ENCODE measurements at places on chromosomes 5 and 9.
A peak's percentile ranks its signal among the peaks of the same experiment; 100 is the strongest.

DNA sequence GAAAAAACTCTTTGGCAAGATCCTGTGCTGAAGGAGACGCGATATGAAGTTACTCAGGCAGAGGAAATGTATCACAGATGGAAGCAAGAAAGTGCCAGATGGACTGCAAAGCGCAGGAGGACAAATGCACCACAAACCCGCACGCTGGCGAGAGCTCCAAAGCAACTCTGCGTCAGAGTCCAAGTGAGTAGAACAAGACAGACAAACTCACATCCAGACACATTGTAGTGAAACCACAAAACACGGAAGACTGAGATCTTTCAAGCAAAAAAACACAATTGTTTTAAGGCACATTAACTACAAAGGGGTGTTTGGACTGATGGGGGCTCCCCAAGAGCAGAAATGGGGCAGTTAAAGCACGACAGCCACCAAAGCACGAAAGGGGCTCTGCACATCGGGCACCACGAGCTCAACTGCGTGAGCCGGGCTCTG is 39.2 kb upstream of the NKD2 start:
- DNase-seq: no peak

DNA sequence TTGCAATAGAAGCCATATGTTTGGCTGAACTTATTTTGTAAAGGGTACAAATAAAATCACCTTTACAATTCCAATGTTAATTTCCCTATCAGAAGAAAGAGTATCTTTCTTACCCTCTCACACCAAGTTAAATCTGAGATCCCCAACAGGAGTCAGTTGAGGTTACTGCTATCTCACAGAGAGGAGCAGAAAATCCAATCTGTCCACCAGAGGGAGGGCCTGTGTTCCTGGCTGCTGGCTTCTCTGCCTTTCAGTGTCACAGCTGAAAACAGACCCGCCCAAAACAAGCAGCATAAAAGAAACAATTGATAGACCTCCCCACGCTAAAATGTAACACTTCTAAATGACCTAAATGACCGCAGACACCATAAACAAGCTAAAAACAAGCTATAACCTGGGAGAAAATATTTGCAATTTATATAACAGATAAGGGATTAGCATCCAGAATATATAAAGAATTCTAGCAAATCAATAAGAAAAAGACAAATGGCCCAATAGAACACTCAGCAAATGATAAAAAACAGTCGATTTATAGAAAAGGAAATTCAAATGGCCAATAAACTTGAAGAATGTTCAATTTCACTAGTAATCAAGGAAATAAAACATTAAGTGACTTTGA is 24.5 kb upstream of the MVB12B start:
- peak; percentile 56 for DNase-seq

DNA sequence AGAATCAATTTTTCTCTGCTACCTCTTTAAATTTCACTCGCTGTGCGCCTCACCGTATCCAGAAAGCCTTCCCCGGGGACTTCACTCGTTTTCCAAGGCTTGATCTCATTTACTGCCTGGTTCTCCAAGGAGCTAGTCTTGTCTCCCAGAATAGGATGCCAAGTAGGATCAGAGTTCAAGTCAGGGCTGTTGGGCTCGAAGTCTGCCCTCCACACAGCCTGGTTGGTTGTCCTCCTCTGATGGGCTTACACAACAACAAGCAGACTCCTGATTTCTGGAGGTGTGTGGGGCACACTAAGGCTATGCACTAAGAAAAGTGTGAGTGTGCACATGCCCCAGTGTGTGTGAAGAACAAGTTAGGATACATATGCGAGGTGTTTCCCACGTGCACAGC is 14.0 kb upstream of the TNIP1 start:
- DNase-seq: no peak

GRCh38 chr9:136403915-136404800 is 4.2 kb upstream of the SNAPC4 start:
- peak; percentile 16 for DNase-seq

DNA sequence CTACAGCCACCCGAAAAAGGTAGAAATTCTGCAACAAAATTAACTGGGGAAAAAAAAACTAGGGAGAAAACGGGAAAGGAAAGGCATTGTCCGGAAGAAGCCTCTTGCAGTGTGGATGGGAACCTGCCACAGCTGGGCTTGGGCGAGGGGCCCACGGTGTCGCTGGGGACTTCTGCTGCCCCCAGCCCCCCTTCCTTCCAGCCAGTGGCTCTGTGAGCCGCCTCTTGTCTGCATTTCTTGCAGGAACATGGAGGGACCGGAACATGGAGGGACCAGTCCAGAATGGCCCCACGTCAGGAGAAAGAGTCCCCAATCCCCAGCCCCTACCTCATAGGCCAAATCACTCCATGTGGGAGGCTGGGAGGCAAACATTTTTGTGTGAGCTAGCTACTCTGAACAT is 36.9 kb upstream of the EXOC3 start:
- no peak for DNase-seq

GRCh38 chr5:73895471-73895870 is 269.5 kb downstream of the ARHGEF28 start:
- DNase-seq: no peak

DNA sequence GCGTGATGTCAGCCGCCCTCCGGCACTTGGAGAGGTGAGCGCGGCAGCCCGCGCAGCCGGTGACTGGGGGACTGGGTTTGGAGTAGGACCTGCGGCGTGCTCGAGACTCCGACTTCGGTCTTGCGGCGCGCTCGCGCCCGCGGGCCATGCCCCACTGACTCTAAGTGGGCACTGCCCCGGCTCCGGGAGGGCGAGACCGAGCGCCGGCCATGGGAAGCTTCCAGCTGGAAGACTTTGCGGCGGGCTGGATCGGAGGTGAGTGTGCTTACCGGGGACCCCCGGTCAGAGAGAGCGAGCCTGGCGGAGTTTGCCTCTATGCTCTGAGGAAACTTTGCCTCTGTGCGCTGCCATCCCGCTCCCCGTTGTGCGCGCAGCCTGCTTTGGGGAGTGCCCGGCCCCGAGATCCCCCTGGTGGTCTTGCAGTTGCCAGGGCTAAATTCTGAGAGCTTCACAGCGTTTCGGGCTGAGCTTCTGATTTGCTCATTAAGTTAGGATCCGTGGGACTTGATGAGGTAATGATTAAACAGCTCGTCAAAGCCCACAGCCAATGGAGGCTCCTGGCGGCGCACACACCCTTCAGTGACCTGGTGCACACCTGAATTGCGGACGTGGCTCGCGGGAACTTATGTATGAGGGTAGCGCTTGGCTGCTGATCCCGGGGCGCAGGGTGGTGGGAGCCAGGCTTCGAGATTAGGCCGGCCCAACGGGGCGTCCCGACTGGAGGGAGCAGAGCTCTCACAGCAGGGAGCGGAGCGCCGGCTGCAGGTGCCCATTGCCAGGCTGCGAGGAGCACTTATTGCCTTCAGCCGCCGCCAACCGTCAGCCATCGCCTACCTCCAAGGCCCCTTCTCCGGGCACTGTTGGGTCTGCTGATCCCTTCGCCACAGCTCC is at the start of gene SLC25A48:
TSS of gene SLC25A48 (plus strand) at position 25 of the 891 bp plus-strand sequence. CDS start at position 210, 185 bp downstream.
- no peak for DNase-seq
